ENCODE measurements at places on chromosomes 11 and 22. TPM values are rescaled to one million over a fixed set of nuclear protein-coding genes. Genes with fewer than 3 reads are reported as not detected.

Gene OR51I1
- total RNA-seq, result 0.93 TPM

GRCh38 chr22:23705358-23705757 is 14.5 kb downstream of the RGL4 start:
- no peak for DNase-seq

DNA sequence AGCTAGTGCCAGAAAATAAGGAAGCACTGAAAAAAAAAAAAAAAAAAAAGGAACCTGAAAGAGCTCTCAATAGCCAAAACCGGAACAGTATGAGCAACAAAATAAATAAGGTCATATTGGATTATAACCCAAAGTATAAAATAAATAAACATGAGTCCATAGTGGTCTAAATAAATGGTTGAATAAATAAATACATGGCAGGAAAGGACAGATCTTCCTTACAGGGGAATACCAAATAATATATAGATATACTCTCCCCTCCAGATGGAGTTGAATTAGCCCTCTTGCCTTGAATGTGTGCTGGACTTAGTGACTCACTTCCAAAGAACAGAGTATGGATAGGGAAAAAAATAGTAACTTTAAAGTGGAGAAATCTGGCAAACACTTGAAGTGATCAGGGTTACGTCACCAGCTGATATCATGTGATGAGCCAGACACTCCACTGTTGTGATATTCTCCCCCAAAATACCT is 14.3 kb upstream of the ARRB1 start:
- no peak for DNase-seq

GRCh38 chr11:32304521-32304920 is 130.8 kb downstream of the WT1 start:
- DNase-seq, result no peak

GRCh38 chr11:126564566-126564965 is 209.1 kb downstream of the ST3GAL4 start:
- no peak for DNase-seq

DNA sequence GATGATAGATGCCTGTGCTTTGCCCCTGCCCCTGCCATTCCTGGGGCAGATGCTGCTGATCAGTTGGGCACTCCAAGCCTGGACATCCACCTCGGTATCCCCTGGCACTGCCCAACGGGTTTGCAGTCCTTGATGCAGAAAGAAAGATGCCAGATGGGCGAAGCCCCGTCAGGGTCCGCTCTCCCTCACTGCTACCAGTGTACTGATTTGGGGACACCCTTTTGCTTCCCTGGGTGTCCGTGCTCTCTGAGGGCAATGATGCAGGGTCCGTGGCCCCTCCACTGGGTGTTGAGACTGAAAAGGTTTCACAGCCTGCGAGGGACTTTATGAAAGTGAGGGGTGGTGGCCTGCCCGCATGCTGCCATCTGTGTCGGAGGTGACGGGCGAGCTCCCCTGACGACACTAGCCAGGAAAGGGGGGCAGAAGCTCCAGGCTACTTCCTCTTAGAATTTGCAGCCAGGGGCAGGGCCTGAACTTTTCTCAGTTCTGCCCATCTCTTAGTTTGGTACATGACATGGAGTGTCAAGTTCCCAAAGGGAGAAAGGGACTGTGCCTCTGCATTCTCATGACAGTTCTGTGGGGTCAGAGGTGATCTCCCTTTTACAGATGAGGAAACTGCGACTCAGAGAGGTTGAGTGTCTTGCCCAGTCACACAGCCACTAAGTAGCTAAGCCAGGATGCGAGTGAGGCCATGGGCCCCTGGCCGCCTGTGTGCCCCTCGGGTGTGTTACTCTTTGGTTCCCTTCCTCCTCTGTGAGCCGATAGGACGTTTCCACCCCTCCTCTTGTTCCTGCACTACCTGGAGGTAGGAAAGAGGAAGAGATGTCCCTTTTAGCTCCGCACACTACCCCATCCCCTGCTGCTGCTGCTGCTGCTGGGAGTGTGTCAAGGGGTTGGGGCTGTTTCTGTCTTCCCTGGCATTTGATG is 96.6 kb downstream of the BCR start:
- no peak for DNase-seq

- DNase-seq, result no peak
Observed at GRCh38 chr11:5973530-5973929, 5.2 kb upstream of the OR56A5 start.

Gene PDGFD
- total RNA-seq, result 29.1 TPM

DNA sequence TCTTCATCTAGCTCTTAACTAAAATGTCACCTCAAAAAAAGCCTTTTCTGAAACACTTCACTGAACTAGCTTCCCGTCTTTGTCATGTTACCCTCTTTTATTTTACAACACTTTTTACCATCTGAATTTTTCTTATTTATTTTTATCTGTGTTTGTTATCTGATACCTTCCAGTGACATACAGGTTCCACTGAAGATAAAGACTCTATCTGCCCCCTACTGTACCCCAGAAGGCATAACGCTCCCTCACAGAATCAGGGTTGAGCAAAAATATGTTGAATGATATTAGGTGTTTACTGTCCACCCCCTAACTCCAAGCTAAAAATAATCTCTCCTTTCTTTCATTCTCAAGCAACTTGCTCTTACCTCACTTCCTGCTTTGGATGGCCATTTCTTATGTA is 654.2 kb downstream of the NELL1 start:
- DNase-seq, result no peak

- DNase-seq, result no peak
Observed at GRCh38 chr11:85752201-85752889, 58.6 kb downstream of the SYTL2 start.

DNA sequence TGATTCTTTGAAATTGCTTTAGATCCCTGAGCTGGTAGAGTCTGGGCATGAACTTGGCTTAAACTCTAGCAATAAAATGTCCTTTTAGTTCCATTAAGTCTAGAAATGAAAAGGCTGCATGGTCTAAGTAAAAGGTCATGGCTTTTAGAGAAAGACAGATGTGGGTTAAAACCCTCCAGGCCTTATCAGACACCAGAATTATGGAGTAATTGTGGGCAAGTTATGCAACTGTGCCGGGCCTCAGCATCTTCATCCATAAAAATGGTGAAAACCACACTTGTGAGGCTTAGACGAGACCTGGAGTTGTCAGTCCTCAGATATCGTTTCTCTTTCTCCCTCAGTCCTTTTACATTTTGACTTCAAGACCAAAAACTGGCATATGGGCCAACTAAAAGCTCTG is 597.9 kb upstream of the KIRREL3 start:
- no peak for DNase-seq

Gene TNNI2
- total RNA-seq, result 1.3 TPM

Gene SMIM38
- total RNA-seq, result 2.1 TPM

DNA sequence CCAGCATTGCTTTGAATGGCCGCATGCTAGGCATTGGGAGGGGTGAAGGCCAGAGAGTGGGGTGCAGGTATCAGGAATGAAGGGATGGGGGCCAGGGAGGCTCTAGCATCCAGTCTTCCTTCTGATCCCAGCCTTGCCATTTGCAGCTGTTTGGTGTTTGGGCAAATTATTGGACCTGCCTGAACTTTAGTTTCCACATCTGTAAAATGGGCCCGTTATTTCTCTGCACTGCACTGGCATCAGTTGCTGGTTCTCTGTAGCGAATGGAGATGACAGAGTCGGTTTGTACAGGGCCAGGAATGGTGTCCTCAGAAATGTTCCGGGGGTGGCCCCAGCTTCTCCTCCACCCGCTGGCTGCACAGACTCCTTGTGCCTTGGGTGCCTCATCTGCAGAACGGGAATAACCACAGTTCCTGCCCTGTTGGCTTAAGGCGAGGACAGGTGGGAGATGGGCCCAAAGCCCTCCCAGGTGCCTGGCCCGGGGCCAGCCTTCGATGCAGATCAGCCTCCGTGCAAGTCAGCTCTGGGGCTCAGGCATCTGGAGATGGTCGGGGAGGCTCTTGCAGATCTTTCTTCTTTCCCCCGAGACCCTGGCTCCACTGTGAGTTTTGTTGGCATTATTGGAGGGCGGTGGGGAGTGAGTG is 51.4 kb upstream of the SMIM38 start:
- no peak for DNase-seq

DNA sequence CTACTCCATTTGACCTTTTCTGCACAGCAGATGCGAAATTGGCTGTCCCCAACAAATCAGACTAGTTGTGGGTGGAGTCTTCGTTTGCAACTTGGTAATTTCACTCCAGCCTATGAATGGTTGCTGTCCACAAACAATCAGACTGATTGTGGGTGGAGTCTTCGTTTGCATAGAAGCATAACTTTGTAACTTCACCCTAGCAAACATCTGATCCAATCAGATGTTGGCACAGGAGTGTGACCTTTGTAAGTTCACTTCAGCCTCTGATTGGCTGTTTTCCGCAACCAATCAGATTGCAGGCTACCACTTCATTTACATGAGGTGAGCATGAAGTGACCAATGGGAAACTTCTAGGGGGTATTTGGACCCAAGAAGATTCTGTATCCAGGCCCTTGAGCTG is 16.3 kb upstream of the CABP2 start:
- DNase-seq, result no peak

- no peak for DNase-seq
Observed at GRCh38 chr22:33130473-33130872, 72.3 kb upstream of the SYN3 start.

GRCh38 chr11:103648670-103649400 is 387.6 kb upstream of the DDI1 start:
- no peak for DNase-seq

All from mesothelial cell of epicardium (in vitro differentiated cells).